Type B pancreatic cell (in vitro differentiated cells): ENCODE measurements at places on chromosomes 12 and 14.

- peak within 1 kb of the TSS; percentile 82 for H3K27ac ChIP-seq
- peaks cover 22% of the 10 kb centered on the region for H3K4me1 ChIP-seq
- H3K27me3 ChIP-seq = peaks cover 44% of the 10 kb centered on the region
- peaks cover 16% of the 10 kb centered on the region for H3K36me3 ChIP-seq
- DNase-seq = peak; percentile 80
- H3K4me3 ChIP-seq = peak within 1 kb of the TSS; percentile 92
These were observed at the start of gene C14orf132 for GRCh38 chr14:96038920-96039632. TSS of gene C14orf132 (plus strand) at chr14:96039362. CDS start at chr14:96039501, 139 bp downstream.

DNA sequence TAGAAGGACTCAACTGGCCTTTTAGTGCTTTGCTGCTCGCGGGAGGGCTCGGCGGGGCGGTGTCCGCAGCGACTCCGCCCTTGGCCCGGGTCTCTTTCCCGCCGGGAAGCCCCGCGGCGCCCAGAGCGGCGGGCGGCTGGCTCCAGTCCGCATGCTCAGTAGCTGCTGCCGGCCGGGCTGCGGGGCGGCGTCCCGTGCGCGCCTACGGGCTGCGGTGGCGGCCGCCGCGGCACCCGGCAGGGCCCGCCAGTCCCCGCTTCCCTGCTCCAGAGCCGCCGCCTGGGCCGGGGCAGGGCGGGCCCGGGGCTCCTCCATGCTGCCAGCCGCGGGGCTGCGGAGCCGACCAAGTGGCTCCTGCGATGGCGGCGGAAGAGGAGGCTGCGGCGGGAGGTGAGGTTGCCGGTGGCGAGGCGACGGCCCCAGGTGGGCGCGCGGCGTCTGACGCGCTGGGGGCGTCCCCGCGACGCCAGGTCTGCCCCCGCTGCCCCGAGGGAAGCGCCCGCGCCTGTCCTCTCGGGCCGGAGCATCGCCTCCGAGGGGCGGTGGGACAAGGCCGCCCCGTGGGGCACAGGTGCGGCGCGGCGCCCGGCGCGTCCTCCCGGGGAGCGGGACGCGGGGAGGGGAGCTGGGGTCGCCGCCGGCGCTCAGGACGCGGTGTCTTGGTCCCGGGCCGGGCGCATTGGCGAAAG is at the start of gene BMAL2:
Gene BMAL2 (plus strand): TSS at position 123 of the 689 bp plus-strand sequence. CDS start 237 bp downstream, at position 360.
- H3K4me3 ChIP-seq = peak within 1 kb of the TSS; percentile 96
- H3K27me3 ChIP-seq = peaks cover 55% of the 10 kb centered on the region
- DNase-seq = peak; percentile 72
- H3K27ac ChIP-seq = peak within 1 kb of the TSS; percentile 99
- peaks cover 7% of the 10 kb centered on the region for H3K4me1 ChIP-seq

- no peaks in the 10 kb centered on the region for H3K36me3 ChIP-seq
- H3K4me3 ChIP-seq = peak overlapping the region; percentile 20
- H3K4me1 ChIP-seq = peaks cover 8% of the 10 kb centered on the region
- H3K27ac ChIP-seq = no peak overlapping the region
- DNase-seq = no peak
These were observed 6.7 kb upstream of the BATF start for GRCh38 chr14:75515629-75515996.

- H3K4me3 ChIP-seq = peak overlapping the region; percentile 65
- no peaks in the 10 kb centered on the region for H3K27me3 ChIP-seq
- DNase-seq = no peak
- H3K36me3 ChIP-seq = no peaks in the 10 kb centered on the region
These were observed 21.1 kb downstream of the IRF2BPL start for GRCh38 chr14:77007183-77007974.

DNA sequence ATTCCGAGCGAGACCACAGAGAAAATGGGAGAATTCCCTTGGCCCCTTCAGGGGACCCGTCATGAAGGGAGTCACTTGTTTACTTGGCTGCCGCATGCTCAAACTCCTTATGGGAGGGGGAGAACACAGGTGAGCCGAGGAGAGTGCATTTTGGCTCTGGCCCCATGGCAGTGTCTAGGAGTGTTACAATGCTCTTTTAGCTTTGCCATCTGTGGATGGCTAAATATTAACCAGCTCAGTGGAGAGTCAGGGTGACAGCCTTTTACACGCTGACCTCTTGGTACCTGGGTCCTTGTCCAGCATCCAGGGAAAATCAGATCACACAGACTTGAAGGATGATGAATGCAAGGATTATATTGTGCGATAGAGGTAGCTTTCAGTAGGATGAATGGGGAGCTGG is 146.4 kb upstream of the ATXN7L3B start:
- H3K36me3 ChIP-seq = no peaks in the 10 kb centered on the region
- H3K4me3 ChIP-seq = no peak overlapping the region
- H3K27ac ChIP-seq = no peak overlapping the region
- H3K4me1 ChIP-seq = no peaks in the 10 kb centered on the region

GRCh38 chr12:55816881-55817344 is 611 bp downstream of the SARNP start:
- peaks cover 6% of the 10 kb centered on the region for H3K36me3 ChIP-seq
- H3K27me3 ChIP-seq = no peaks in the 10 kb centered on the region
- H3K4me1 ChIP-seq = peaks cover 22% of the 10 kb centered on the region

DNA sequence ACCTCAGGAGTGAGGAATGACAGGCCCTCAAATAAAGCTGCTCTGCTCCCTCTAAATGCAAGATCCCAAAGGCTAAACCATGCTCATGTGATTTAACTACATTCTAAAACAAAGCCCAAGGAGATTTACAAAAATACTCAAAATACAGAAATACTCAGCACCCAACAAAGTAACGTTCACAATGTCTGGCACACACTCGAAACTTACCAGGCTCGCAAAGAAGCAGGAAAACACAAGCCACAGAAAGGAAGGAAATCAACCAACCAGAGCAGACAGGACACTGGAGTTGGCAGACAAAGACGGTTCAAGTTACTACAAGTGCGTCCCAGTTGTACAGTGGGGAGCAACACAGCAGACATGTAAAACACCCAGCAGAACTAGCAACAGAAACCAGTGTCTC is 33.4 kb downstream of the STX2 start:
- H3K27me3 ChIP-seq = no peaks in the 10 kb centered on the region
- DNase-seq = no peak

DNA sequence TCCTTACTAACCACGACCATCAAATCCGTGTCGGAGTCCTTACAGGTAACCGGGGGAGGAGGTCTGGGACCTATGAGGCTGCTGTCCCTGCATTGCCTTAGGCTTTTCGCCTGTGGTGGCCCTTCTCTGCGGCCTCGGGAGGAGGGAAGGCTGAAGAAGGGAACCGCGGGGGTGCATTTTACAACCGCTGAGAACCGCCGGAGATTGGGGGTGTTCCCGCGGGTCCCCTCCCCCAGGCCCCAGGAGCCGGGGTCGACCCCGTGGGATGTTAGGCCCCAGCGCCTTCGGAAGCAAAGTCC is 549 bp downstream of the GPHN start:
- peaks cover 20% of the 10 kb centered on the region for H3K4me1 ChIP-seq
- peaks cover 19% of the 10 kb centered on the region for H3K27me3 ChIP-seq
- no peak for DNase-seq

DNA sequence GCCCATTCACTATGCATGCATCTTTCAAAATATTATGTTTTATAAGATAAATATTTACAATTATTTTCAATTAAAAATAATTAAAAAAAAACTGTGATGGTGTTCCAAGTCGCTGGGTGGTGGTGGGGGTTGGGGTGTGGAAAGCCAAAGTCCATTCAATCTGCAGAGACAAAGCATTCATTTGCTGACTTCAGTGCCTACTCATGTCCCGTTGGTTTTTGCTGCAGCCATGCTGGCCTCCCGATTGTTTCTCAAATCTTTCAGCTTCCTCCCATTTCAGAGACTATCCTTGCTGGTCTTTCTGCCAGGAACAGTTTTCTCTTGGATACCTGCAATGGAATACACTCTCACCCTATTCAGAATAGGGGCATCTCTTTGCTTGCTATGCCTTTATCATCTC is 331.5 kb upstream of the NOVA1 start:
- DNase-seq = no peak
- no peak overlapping the region for H3K27ac ChIP-seq
- no peaks in the 10 kb centered on the region for H3K27me3 ChIP-seq
- H3K4me3 ChIP-seq = no peak overlapping the region

DNA sequence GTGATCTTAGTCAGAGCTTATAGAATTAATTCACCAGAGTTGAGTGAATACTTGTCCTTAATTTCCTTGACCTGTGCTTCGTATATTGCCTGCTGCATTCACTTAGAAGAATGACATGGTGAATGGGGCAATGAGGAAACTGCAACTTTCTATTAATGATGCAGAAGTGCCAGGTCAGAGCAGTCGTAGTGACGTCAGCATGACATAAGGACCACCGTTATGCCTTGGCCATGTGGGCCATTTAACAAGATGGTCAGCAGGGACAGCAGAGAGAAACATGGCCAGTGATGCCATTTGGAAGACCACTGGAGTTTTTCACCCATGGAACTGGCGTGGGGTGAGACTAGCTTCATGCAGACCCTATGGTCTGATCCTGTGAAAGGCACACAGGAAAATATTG is 1469.4 kb upstream of the TMEM132C start:
- DNase-seq = no peak
- H3K27me3 ChIP-seq = peaks cover 3% of the 10 kb centered on the region
- H3K36me3 ChIP-seq = no peaks in the 10 kb centered on the region
- no peaks in the 10 kb centered on the region for H3K4me1 ChIP-seq

DNA sequence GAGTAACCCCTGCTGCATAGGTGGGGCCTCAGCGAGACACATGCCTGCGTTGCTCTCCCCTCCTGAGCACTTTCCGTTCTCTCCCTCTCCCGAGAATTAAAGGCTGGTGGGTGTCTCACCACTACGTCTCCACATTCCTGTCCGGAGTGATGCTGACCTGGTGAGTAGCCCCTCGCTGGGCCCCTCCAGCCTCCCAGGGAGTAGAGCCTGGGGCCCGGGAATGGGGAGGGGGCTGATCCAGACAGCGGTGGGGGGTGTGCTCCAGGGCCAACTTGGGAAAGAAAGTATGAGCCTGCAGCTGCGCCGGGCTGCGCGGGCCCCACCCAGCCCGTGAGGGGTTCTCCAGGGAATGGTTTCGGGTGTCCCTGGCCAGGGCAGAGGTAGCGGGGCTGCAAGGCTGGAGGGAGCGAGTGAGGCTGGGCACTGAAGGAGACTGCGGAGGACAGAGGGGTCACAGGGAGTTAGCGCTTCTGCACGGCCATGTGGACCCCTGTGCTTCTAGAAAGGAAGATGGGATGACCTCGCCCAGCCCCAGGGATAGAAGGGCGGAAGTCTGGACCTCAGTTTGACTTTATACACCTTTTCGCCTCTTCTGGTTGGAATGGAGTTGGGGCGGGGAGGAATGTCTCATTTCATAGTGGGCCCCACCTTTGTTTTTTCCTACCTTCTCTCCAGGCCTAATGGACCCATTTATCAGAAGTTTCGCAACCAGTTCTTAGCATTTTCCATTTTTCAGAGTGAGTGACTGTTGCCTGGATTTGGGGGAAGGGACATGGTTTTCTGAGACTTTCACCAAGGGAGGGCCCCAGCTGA is 22.5 kb downstream of the RHOF start:
- peaks cover 28% of the 10 kb centered on the region for H3K4me1 ChIP-seq
- no peaks in the 10 kb centered on the region for H3K36me3 ChIP-seq
- H3K4me3 ChIP-seq = no peak overlapping the region
- no peak overlapping the region for H3K27ac ChIP-seq
- DNase-seq = no peak

DNA sequence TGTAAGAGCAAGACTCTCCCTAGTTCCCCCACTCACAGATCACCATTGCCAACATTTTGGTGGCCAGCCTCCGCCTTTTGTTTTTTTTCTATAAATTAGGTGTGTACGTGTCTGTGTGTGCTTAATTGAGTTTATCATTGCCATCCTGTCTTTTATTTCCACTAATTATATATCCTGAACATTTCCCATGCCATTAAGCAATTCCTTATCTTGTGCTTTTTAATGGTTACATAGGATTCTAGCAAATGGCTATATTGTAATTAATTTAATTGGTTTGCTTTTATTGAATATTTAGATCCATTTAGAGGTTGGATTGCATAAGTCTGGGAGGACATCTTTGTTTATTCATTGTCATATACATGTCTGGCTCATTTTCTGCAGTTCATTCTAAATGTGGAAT is 107.3 kb upstream of the RTL1 start:
- H3K4me3 ChIP-seq = no peak overlapping the region
- H3K27me3 ChIP-seq = peaks cover 2% of the 10 kb centered on the region
- DNase-seq = no peak
- H3K27ac ChIP-seq = no peak overlapping the region
- H3K4me1 ChIP-seq = no peaks in the 10 kb centered on the region
- H3K36me3 ChIP-seq = no peaks in the 10 kb centered on the region

DNA sequence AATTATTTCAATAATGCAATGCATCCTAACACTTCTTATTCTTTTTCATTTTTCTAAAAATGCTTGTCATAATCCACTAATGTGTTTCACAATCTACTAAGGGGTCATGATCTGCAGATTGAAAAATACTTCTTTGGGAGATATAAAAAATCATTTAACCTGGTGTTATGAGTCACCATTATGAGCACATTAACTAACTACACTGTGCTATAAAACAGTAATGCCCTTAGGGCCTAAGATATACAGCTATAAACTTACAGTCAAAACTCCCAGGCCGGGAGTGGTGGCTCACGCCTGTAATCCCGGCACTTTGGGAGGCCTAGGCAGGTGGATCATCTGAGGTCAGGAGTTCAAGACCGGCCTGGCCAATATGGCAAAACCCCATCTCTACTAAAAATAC is 14.2 kb downstream of the ATXN2 start:
- peak overlapping the region; percentile 18 for H3K27ac ChIP-seq
- peaks cover 8% of the 10 kb centered on the region for H3K36me3 ChIP-seq
- H3K4me3 ChIP-seq = no peak overlapping the region
- H3K4me1 ChIP-seq = peaks cover 5% of the 10 kb centered on the region

GRCh38 chr12:48527891-48528670 is 2.6 kb downstream of the OR8S1 start:
- H3K27me3 ChIP-seq = peaks cover 8% of the 10 kb centered on the region
- H3K4me1 ChIP-seq = no peaks in the 10 kb centered on the region
- DNase-seq = no peak
- no peak overlapping the region for H3K27ac ChIP-seq
- no peak overlapping the region for H3K4me3 ChIP-seq

- H3K36me3 ChIP-seq = peaks cover 54% of the 10 kb centered on the region
- H3K27ac ChIP-seq = no peak overlapping the region
- H3K27me3 ChIP-seq = no peaks in the 10 kb centered on the region
- H3K4me1 ChIP-seq = peaks cover 5% of the 10 kb centered on the region
- no peak overlapping the region for H3K4me3 ChIP-seq
These were observed 11.5 kb downstream of the SLC38A2 start for GRCh38 chr12:46360908-46361666.

- no peaks in the 10 kb centered on the region for H3K4me1 ChIP-seq
- no peak overlapping the region for H3K4me3 ChIP-seq
- no peaks in the 10 kb centered on the region for H3K36me3 ChIP-seq
- H3K27ac ChIP-seq = no peak overlapping the region
These were observed 73.6 kb downstream of the CMKLR1 start for GRCh38 chr12:108265505-108265904.

GRCh38 chr14:101175731-101176534 is 272.4 kb upstream of the RTL1 start:
- no peak overlapping the region for H3K27ac ChIP-seq
- H3K27me3 ChIP-seq = no peaks in the 10 kb centered on the region
- no peak overlapping the region for H3K4me3 ChIP-seq
- peaks cover 12% of the 10 kb centered on the region for H3K4me1 ChIP-seq
- no peak for DNase-seq

DNA sequence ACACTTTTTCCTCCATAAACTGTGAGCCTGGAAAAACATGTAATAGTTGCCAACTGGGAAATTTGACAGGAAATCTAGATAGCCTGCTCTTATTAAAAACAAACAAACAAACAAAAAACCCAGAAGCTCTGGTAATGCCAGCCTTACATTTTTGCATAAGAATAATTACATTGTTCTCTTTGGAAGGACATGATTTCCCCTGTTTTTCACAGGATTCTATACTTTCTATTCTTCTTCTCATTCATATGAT is 137.9 kb downstream of the AEBP2 start:
- no peak for DNase-seq
- no peak overlapping the region for H3K27ac ChIP-seq
- no peak overlapping the region for H3K4me3 ChIP-seq
- no peaks in the 10 kb centered on the region for H3K27me3 ChIP-seq
